Testis (tissue), 5 donors: ENCODE measurements at places on chromosomes 7 and 10. TPM values are rescaled to one million over a fixed set of nuclear protein-coding genes. Genes with fewer than 3 reads are reported as not detected.

Gene COL13A1
- 0.94 TPM for total RNA-seq

- no peak for DNase-seq
These were observed 457.4 kb downstream of the TCERG1L start for GRCh38 chr10:130854151-130854550.

GRCh38 chr7:48102530-48102929 lies 13.5 kb downstream of the UPP1 start:
- no peak for DNase-seq

Gene GIMAP4
- total RNA-seq, result 6.2 TPM

DNA sequence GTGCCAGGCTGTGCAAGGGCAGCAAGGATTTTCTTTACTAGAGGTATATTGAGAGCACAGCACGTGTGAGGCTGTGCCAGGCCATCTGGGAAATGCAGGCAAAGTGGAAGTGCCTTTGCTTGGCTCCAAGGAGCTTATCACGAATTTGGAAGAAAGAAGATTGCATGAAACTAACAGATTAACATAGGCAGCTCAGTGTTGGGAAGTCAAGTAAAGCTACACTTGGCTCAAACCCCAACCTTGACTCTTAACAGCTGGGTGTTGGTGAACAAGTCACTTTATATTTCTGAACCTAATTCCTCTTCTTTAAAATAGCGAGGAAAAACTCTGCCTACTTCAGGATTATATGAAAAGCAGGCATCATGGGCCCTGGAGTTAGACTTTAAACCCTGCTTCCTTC lies 105.2 kb downstream of the PLCE1 start:
- DNase-seq, result no peak

- DNase-seq, result no peak
These were observed 32.6 kb upstream of the ELN start for GRCh38 chr7:73995330-73995729.

DNA sequence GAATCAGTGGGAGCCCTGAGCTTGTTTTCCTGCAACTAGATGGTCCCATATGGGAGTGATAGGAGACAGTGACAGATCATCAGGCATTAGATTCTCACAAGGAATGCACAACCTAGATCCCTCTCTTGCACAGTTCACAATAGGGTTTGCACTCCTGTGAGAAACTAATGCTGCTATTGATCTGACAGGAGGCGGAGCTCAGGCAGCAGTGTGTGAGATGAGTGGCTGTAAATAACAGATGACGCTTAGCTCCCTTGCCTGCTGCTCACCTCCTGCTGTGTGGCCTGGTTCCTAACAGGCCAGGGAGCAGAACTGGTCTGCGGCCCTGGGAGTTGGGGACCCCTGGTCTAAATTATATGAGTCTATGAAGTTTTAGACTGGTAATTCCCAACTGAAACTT lies 3.9 kb downstream of the MIOS start:
- no peak for DNase-seq
